Karpas-422 (cell line): ENCODE measurements at places on chromosomes 7 and 10. TPM values are rescaled to one million over a fixed set of nuclear protein-coding genes. Genes with fewer than 3 reads are reported as not detected.

- no peaks in the 10 kb centered on the region for H3K27me3 ChIP-seq
- no peaks in the 10 kb centered on the region for H3K4me1 ChIP-seq
- DNase-seq, result no peak
- no peak overlapping the region for H3K4me3 ChIP-seq
- no peak overlapping the region for H3K27ac ChIP-seq
Measured at GRCh38 chr7:96449094-96449493, 127.2 kb upstream of the SLC25A13 start.

GRCh38 chr10:90504172-90504571 lies 353.7 kb downstream of the HTR7 start:
- no peaks in the 10 kb centered on the region for H3K4me1 ChIP-seq
- no peak for DNase-seq
- no peak overlapping the region for H3K4me3 ChIP-seq
- H3K36me3 ChIP-seq, result no peaks in the 10 kb centered on the region
- no peak overlapping the region for H3K27ac ChIP-seq
- no peaks in the 10 kb centered on the region for H3K27me3 ChIP-seq

- H3K27ac ChIP-seq, result no peak overlapping the region
- H3K27me3 ChIP-seq, result no peaks in the 10 kb centered on the region
- H3K36me3 ChIP-seq, result no peaks in the 10 kb centered on the region
- no peak for DNase-seq
- no peaks in the 10 kb centered on the region for H3K4me1 ChIP-seq
Measured at GRCh38 chr10:49103761-49104160, 11.6 kb downstream of the VSTM4 start.

GRCh38 chr7:112080978-112081377 lies 125.2 kb downstream of the DOCK4 start:
- no peaks in the 10 kb centered on the region for H3K36me3 ChIP-seq
- H3K27me3 ChIP-seq, result no peaks in the 10 kb centered on the region
- peak; percentile 60 for DNase-seq

The MEST gene
- total RNA-seq, result 16.4 and 34.3 TPM in 2 replicates

The ACSL5 gene
- 55.6 and 63.6 TPM in 2 replicates for total RNA-seq

The ANXA8 gene
- total RNA-seq, result not detected in 2 replicates
